PC-3 (cell line): ENCODE measurements at places on chromosomes 1 and 21. TPM values are rescaled to one million over a fixed set of nuclear protein-coding genes. Genes with fewer than 3 reads are reported as not detected.

The TMPRSS15 gene
- 0.12 TPM in 1 of 2 replicates, not detected in the other for total RNA-seq

The FAM78B gene
- 0.12 and 0.26 TPM in 2 replicates for total RNA-seq

The SERPINC1 gene
- total RNA-seq = not detected in 2 replicates

The KRTAP20-3 gene
- total RNA-seq = not detected in 2 replicates

The RLF gene
- 14.7 and 15.1 TPM in 2 replicates for total RNA-seq

The OR2T11 gene
- total RNA-seq = not detected in 2 replicates

The WDR64 gene
- total RNA-seq = not detected in 2 replicates

The CLEC20A gene
- not detected in 2 replicates for total RNA-seq

The RIMKLA gene
- total RNA-seq = 3.5 and 4.5 TPM in 2 replicates

The CHTOP gene
- 101 and 112 TPM in 2 replicates for total RNA-seq

The FBLIM1 gene
- total RNA-seq = 74.1 and 90.0 TPM in 2 replicates

The ARID4B gene
- 14.0 and 16.8 TPM in 2 replicates for total RNA-seq

The TMOD4 gene
- 1.8 and 2.7 TPM in 2 replicates for total RNA-seq

The COL6A1 gene
- 487 and 628 TPM in 2 replicates for total RNA-seq

The RPE65 gene
- not detected in 2 replicates for total RNA-seq

The F5 gene
- total RNA-seq = not detected in 2 replicates
